ENCODE measurements at places on chromosomes 7 and 10.

GRCh38 chr10:6401558-6402348 is 178.3 kb downstream of the PRKCQ start:
- peak; percentile 78 for DNase-seq

DNA sequence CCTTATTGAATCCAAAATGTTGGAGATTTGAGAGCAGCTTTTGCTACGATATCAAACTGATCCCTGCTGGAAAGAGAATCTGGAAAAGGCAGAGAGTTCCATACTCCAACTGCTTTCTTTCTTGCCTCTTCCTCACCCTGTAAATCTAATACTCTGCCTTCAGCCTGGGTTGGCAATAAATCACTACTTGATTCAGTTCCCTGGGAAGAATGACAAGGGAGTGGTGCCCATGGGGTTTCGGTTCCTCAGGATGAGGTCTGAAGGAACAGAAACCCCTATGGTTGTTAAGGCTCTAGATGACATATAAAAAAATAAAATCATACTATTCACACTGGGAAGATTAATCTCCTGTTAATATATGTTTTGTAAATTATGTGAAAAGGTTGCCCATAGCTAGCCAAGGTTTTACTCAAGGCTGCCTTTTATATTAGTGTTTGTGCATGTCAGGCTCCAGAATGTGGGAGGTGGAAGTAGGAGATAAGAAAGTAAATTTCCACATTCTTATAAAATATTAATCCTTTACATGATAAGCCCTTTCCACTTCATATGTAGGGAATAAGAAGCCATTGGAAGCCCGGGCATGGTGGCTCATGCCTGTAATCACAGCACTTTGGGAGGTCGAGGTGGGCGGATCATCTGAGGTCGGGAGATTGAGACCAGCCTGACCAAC is 106.2 kb upstream of the CACNA2D1 start:
- DNase-seq, result no peak

- DNase-seq, result no peak
These were observed 43.5 kb downstream of the PDLIM1 start for GRCh38 chr10:95247200-95247880.

DNA sequence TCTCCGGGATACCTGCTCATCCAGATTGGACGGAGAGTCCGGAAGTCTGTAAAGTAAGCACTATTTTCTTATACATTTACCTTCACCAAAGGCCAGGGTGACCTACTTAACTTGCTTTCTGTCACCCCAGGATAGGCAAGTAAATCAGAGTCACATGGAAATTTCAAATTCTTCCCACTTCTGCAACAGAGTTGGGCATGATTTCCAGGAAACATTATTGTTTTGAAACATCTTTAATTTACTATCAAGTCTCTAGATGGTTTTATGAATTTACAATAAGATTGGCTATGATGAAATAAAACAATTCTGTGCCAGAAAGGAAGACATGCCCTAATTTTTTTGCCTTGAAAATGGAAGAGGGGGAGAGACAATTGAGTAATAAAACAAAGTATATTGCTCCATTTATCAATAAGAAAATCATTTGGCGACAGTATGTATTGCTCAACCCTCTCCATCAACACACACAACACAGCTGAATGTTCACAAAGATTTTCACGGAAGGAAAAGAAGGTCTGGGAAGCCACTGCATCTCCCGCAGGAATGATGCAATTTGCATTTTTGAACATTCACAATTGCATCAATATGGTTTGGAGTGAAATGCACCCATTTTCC is 702.8 kb downstream of the PARD3 start:
- DNase-seq, result no peak

DNA sequence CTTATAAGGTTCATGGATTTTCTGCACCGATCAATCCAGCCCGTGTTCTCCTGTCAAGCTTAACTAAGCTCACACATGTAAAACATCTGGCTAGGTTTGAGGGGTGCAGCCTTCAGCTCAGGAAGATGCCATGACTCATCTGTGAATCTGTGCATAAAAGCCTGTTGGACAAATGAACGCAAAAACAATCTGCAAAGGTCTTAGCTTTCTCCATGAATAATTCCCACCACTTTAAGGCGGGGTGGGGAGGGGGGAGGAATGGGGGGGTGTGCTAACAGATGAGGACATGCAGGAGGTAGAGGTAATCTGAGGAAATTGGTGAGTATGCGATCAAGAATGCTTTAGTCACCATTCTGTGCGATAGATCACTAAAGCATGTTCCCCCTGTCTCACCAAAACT is 4.8 kb downstream of the DOCK4 start:
- DNase-seq, result no peak

- DNase-seq, result no peak
These were observed 15.2 kb downstream of the NPY start for GRCh38 chr7:24299192-24299591.

- no peak for DNase-seq
These were observed 61.0 kb downstream of the DIP2C start for GRCh38 chr10:628386-629045.

GRCh38 chr10:132117636-132118190 is 52.0 kb downstream of the JAKMIP3 start:
- no peak for DNase-seq

GRCh38 chr10:113345826-113346624 is 206.8 kb upstream of the HABP2 start:
- DNase-seq, result no peak

DNA sequence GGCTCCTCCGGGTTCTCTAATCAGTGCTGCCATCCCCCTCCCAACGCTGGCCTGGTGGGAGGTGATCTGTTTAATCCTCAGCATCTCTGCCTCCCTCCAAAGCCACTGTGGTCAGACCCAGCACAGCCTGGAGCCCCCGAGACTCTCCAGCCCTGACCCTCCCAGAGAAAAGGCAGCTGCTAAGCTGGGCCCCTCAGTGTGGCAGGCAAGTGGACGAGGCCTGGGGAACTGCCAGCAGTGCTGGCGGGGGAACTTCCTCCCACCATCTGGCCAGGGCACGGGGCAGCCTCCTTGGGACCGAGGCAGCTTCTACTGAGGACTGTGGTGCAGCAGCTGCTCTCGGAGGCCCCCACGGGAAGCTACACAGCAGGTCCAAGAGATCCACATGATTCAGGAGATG is 51.1 kb downstream of the DPYSL4 start:
- DNase-seq, result no peak

- no peak for DNase-seq
These were observed 245.7 kb downstream of the STK31 start for GRCh38 chr7:23955600-23956149.

- no peak for DNase-seq
These were observed 403.8 kb upstream of the MGMT start for GRCh38 chr10:129063212-129063611.

DNA sequence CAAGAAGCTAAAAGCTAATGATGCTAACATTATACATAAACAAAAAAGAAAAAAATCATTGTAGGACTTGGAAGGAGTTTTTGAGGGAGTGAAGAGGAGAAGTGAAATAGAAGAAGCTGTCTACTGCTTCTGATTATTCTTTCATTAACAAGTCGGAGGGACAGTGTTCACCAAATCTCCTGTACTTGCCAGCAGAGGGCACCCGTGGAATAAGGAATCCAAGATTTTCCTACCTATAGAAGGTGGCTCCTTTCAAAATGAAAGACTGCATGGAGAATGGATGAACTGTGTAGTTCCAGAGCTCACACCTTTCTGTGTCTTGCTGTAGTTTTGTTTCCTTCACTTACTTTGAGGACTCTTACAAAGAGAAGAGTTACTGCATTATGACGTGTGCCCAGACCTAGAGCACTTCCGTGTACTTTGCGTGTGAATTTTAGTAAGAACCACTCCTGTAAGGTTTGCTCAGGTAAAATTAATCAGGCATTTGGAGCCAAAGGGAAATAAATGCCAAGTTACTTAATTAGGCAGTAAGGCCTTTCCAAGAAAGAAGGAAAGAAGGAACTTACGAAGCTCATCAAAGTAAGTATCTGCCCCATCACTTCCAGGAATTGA is 145.1 kb downstream of the SEMA3D start:
- peak; percentile 80 for DNase-seq

- DNase-seq, result no peak
These were observed 80.1 kb downstream of the THSD7A start for GRCh38 chr7:11751807-11752389.

- DNase-seq, result no peak
These were observed 242.4 kb downstream of the GFRA1 start for GRCh38 chr10:116030576-116030975.

DNA sequence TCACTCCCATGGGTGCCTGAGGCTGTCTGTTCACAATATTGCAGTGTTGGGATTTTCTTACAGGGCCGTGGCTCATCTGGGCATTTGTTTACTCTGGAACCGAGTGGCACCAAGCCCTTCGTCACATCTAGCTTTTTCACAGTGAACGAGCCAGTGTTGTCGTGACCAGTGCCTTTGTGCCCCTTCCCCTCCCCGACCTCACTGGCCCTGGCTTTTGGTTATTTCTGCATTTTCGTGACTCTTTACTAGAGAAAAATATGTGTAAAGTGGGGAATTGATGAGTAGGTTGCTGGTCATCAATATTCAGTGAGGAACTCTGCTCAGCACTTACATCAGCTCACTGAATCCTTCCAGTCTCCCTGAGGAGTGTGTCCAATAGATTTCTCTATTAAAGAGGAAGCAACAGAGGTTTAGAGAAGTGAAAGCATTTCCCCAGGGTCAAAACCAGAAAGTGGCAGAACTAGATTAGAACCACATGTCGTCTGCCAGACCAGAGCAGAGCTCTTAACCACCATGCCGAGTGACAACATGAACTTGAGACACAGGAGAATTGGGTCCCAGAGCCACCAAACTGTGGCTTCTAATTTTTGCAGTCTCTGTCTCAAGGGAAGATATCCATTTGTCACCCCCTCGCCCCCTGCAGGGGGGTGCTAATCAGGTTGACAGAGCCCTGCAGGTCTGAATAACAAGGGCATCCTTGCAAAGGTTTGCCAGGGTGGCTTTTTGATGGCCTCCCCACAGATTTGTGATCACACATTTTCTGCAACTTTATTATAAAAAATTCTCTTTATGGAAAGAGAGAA is 125.3 kb downstream of the CHN2 start:
- DNase-seq, result no peak

- peak; percentile 79 for DNase-seq
These were observed 9.7 kb upstream of the ZFAND2A start for GRCh38 chr7:1169409-1170368.

- DNase-seq, result no peak
These were observed 311.0 kb upstream of the IMMP2L start for GRCh38 chr7:111873326-111873646.

GRCh38 chr7:134836447-134836846 is 57.0 kb downstream of the CALD1 start:
- DNase-seq, result no peak

DNA sequence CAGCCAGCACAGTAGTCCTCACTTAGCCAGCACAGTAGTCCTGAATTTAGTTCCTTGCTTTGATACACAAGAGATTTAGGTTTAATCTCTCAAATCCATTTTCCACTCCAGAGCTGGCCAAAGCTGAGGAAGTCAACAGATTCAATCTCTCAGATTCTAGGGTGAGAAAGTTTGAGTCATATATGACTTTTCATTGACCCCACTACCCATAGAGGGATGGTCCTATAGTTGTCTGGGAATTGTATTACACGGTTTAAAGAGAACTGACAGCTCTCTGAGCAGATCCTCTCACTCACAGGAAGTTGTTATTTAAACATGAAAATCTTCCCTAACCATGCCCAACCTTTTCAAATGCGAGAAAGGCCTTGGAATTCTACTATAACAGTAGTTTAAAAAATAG is 641.8 kb upstream of the SEMA3D start:
- no peak for DNase-seq

- DNase-seq, result no peak
These were observed 3.5 kb downstream of the FZD9 start for GRCh38 chr7:73437091-73437490.

GRCh38 chr7:22485189-22485588 is 14.8 kb downstream of the STEAP1B start:
- DNase-seq, result no peak

GRCh38 chr10:87068281-87068680 is 26.4 kb downstream of the GLUD1 start:
- no peak for DNase-seq

DNA sequence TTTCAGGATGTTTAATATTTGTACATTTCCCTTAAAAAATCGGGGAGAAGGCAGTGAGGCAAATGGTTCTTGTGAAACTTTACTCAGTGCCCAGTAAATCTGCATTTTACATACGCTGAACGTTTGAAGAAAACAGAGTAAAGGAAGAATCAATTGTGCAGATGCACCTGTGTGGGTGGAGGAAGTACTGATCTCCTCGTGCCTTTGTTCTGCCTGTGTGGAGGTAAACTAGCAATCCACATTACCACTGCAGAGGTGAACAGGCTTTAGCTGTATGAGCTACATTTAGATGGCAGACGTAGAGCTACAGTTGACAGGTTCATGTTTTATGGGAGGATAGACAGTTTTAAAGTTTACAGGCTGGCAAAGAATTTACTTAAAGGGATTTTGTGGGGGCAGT is 62.7 kb upstream of the VIPR2 start:
- no peak for DNase-seq

- peak; percentile 85 for DNase-seq
These were observed 2.4 kb downstream of the SFMBT2 start for GRCh38 chr10:7408291-7409044.

DNA sequence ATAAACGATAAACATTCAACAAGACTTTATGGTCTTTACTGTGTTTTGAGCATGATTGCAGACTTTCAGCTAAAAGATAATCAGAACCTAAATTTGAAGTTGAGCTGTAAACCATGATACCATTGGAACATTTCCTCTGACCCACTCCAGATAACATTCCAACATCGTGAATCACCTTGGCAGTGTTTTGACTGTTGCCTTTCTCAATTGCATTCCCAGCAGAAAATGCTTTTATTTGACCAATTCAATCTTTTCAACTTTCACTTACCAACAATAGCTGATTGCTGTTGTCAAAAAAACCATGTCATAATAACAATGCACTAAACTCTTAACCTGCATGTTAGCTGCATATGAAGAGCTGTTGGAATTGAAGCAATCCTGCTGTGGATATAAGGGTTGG is 165.5 kb downstream of the MDFIC start:
- DNase-seq, result no peak

DNA sequence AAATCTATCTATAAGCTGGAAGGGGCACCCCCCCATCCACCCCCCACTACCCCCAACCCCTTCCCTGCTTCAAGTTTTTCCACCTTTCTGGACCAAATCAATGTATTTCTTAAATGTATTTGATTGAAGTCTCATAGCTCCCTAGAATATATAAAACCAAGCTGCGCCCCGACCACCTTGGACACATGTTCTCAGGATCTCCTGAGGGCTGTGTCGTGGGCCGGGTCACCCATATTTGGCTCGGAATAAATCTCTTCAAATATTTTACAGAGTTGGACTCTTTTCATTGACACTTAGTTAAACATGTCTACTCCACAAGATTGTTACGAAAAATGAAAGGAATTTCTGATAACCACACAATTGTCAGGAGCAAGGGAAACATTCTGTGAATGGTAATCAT is 215.6 kb downstream of the ADARB2 start:
- no peak for DNase-seq

DNA sequence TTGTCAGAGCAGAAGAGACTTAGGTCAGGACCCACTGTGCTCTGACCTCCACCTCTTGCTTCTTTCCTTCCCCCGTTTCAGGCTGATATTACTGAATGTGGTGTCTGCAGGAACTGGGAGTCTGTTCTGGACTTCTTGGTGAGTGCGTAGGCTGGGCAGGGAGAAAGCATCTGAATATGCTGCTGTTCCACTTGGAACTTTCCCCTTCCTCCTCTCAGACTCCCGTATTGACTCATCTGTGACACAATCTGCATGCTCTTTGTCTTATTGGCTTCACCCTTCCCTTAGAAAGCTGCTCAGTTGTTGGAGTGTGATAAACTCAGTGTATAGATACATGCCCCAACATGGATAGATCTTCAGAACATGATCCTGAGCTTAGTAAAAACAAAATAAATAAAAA is 137.6 kb upstream of the HABP2 start:
- DNase-seq, result no peak

GRCh38 chr7:71264005-71264404 is 132.1 kb downstream of the GALNT17 start:
- DNase-seq, result no peak
